ENCODE measurements at places on chromosomes 13 and 19. TPM values are rescaled to one million over a fixed set of nuclear protein-coding genes. Genes with fewer than 3 reads are reported as not detected.
A peak's percentile ranks its signal among the peaks of the same experiment; 100 is the strongest.

The SIGLEC10 gene
- total RNA-seq: 1.4 TPM

The GARIN5A gene
- not detected for total RNA-seq

The ZNF546 gene
- 5.0 TPM for total RNA-seq

The ZIK1 gene
- total RNA-seq: 10.6 TPM

The OR7C1 gene
- total RNA-seq: not detected

The CDC34 gene
- total RNA-seq: 58.9 TPM

The GPR12 gene
- not detected for total RNA-seq

GRCh38 chr19:50968716-50969412, 527 bp downstream of the KLK6 start:
- DNase-seq: no peak
- no peaks in the 10 kb centered on the region for H3K4me1 ChIP-seq
- H3K27me3 ChIP-seq: peaks cover 2% of the 10 kb centered on the region

DNA sequence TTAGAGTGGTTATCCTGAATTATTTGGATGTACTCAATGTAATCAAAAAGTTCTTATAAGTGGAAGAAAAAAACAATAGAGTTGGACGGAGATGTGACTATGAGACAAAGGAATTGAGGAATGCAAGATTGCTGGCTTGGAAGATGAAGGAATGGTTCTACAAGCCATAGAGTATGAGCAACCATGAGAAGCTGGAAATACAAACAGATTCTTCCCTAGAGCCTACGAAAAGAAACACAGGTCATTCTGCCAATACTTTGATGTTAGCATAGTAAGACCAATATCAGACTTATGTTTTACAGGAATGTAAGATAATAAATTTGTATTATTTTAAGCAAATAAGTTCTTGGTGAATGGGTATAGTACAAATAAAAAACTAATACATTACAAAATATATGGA, 249.2 kb downstream of the DIAPH3 start:
- H3K36me3 ChIP-seq: peaks cover 14% of the 10 kb centered on the region
- no peak for DNase-seq
- H3K4me1 ChIP-seq: no peaks in the 10 kb centered on the region
- H3K4me3 ChIP-seq: no peak overlapping the region

DNA sequence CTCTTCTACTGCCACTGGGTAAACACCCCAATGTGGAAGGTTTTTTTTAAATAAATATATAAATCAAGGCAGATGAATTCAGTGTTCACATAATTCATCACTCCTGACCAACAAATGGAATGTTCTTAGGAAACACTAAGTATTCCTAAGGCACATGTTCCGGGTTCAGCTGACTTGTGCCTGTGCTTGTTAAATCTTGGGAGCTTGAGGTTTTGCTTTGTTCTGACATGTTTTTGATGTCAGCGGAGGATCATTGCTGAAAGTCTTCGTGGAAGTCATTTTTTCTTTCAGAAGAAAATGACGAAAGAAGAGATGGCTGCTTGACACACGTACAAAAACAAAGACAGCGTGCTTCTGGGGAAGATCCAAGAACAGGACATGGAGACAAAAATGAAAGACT, 185.8 kb downstream of the MZT1 start:
- DNase-seq: no peak
- no peak overlapping the region for H3K4me3 ChIP-seq
- no peaks in the 10 kb centered on the region for H3K27me3 ChIP-seq
- no peaks in the 10 kb centered on the region for H3K4me1 ChIP-seq

DNA sequence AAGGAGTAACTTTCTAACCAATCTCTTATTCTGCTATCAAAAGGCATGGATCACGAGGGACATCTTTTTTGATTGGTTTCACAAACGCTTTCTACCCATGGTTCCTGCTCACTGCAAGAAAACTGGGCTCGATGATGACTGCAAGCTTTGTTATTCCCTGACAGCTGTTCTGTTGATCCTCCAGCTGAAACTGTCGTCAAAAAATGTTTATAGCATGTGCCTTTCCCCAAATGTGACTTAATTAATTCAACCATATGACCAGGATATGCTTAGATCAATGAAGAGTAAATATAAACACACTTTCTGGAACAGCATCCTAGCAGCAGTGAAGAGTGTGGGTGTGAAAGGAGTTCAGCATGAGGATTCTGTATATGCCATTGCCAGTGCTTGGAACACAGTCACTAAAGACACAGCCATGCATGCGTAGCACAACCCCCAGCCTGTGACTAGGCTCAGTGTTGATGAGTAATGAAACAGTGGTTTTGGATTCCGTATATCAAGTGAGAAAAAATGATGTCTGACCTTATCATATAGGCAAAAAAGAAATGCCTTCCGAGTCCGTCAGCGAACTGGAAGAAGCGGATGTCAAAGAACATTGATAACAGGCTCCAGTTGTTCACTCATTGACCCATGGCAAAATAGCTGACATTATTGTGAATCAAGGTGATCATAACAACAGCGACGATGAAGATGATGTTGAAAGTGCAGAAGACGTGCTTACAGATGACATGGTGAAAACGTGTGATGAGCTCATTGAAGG, 347.4 kb downstream of the FGF9 start:
- no peak overlapping the region for H3K27ac ChIP-seq
- no peak overlapping the region for H3K4me3 ChIP-seq
- H3K36me3 ChIP-seq: no peaks in the 10 kb centered on the region
- peaks cover 12% of the 10 kb centered on the region for H3K4me1 ChIP-seq

GRCh38 chr13:112617754-112618375, 29.9 kb upstream of the TUBGCP3 start:
- no peak for DNase-seq
- H3K27me3 ChIP-seq: peaks cover 26% of the 10 kb centered on the region
- no peaks in the 10 kb centered on the region for H3K36me3 ChIP-seq

DNA sequence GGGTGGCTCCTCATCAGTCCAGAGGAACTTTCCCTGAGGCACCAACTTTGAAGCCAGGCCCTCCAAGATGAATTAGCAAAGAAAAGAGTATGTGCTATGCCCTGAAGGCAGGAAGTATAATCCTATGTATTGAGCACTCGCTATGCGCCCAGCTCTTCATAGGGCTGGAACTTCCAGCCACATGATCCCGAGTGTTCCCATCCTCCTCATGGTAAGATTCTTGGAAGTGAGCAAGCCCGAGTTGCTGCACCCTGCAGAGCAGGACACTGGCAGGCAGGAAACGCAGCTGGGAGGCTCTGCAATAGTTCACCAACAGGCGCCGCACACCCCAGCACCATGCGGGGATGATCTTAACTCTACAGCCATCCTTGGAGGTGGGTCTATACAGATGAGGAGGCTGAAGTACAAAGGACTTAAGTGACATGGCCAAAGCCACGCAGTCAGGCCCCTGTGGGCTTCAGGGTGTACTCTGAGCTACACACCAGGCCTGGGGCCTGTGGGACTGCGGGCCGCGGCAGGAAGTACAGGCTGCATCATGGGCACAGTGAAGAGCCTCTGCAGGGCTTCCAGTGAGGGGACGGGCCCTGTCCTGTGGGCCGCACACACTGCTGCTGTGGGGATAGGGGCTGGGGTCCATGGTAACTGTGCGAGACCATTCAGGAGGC, 25.1 kb downstream of the C19orf47 start:
- H3K27ac ChIP-seq: peak overlapping the region; percentile 15
- H3K4me3 ChIP-seq: no peak overlapping the region
- H3K4me1 ChIP-seq: no peaks in the 10 kb centered on the region
- peaks cover 31% of the 10 kb centered on the region for H3K36me3 ChIP-seq

- no peaks in the 10 kb centered on the region for H3K27me3 ChIP-seq
- H3K36me3 ChIP-seq: peaks cover 14% of the 10 kb centered on the region
- no peak overlapping the region for H3K4me3 ChIP-seq
- no peak overlapping the region for H3K27ac ChIP-seq
Observed at GRCh38 chr19:6269101-6269886, 10.5 kb downstream of the MLLT1 start.

GRCh38 chr13:111542530-111543341, 222.3 kb downstream of the TEX29 start:
- H3K4me3 ChIP-seq: no peak overlapping the region
- no peaks in the 10 kb centered on the region for H3K36me3 ChIP-seq
- no peak overlapping the region for H3K27ac ChIP-seq
- H3K4me1 ChIP-seq: no peaks in the 10 kb centered on the region
- H3K27me3 ChIP-seq: no peaks in the 10 kb centered on the region

GRCh38 chr13:65368832-65369231, 1861.3 kb downstream of the PCDH9 start:
- no peak overlapping the region for H3K27ac ChIP-seq
- H3K4me3 ChIP-seq: no peak overlapping the region
- no peaks in the 10 kb centered on the region for H3K4me1 ChIP-seq
- H3K27me3 ChIP-seq: no peaks in the 10 kb centered on the region

DNA sequence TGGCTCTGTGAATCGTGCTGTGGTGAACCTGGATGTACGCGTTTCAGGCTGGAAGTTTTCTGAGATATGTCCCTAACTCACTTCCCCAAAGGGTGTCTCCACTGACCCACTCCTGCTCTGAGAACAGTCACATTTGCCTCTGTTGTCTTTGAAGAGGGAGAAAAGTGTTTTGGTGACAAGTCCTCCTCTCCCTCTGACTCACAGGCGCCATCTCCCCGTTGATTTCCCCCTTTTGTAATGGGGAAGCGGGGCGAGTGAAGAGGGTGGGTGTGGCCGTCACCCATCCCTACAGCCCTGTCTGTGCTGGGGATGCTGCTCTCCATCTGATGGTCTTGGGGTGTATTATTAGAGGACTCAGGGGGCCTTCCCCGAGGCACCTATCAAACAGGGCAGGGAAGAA, 9.6 kb downstream of the APC2 start:
- peaks cover 9% of the 10 kb centered on the region for H3K4me1 ChIP-seq
- H3K27me3 ChIP-seq: peaks cover 27% of the 10 kb centered on the region
- no peaks in the 10 kb centered on the region for H3K36me3 ChIP-seq
- no peak overlapping the region for H3K27ac ChIP-seq

- H3K4me1 ChIP-seq: peaks cover 80% of the 10 kb centered on the region
- H3K27ac ChIP-seq: peak overlapping the region; percentile 96
- peak overlapping the region; percentile 80 for H3K4me3 ChIP-seq
- H3K27me3 ChIP-seq: peaks cover 6% of the 10 kb centered on the region
- H3K36me3 ChIP-seq: peaks cover 18% of the 10 kb centered on the region
Observed at GRCh38 chr19:10430505-10431253, 10.3 kb downstream of the PDE4A start.

DNA sequence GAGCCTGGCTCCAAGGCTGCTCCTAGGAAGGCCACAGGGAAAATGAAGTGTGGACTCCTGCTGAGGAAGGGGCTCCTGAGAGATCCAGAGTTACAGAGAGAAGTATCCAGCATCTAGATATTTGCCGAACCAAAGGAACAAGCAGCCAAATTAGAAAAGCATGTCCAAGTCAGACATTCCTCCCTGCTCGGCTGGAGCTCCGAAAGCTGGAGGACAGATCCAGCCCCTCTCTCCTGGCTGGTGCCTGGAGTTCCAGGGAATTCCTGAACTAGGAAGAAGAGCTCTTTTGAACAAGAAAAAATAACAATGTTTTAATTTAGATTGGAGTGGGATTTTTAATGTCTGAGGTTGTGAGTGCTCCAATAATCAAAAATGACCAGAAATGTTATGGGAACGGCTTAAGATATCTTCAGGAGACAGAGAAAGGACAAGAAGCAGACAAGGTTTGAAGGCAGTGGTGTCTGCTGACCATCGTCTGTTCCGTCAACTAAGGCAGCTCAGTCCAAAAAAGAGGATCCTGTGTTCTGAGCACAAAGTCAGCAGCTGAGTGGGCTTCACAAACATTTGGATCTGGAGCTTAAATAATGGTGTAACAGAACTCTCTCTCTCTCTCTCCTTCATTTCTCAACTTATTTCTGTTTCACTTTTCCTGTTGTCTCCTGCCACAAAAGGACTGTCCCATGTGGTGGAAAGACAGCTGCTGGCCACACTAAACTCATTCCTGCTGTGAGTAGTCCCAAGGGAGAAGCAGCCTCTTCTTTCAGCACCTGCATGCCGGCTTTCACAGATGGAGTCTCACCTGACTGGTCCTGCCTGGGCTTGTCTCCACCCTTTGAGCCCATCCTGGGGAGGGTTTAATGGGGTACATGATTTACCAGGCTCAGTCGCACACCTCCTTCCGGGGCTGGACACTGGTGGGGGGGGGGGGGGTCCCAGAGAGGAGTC, 31.5 kb upstream of the IRS2 start:
- H3K27me3 ChIP-seq: no peaks in the 10 kb centered on the region
- DNase-seq: no peak
- no peak overlapping the region for H3K4me3 ChIP-seq
- no peak overlapping the region for H3K27ac ChIP-seq

GRCh38 chr19:35294328-35294727, 2.4 kb downstream of the MAG start:
- no peaks in the 10 kb centered on the region for H3K36me3 ChIP-seq
- H3K4me3 ChIP-seq: no peak overlapping the region
- DNase-seq: no peak

GRCh38 chr19:57438925-57439324, 3.8 kb downstream of the ZNF749 start:
- no peaks in the 10 kb centered on the region for H3K27me3 ChIP-seq
- peaks cover 67% of the 10 kb centered on the region for H3K36me3 ChIP-seq
- DNase-seq: no peak
- H3K4me3 ChIP-seq: no peak overlapping the region
- no peak overlapping the region for H3K27ac ChIP-seq

DNA sequence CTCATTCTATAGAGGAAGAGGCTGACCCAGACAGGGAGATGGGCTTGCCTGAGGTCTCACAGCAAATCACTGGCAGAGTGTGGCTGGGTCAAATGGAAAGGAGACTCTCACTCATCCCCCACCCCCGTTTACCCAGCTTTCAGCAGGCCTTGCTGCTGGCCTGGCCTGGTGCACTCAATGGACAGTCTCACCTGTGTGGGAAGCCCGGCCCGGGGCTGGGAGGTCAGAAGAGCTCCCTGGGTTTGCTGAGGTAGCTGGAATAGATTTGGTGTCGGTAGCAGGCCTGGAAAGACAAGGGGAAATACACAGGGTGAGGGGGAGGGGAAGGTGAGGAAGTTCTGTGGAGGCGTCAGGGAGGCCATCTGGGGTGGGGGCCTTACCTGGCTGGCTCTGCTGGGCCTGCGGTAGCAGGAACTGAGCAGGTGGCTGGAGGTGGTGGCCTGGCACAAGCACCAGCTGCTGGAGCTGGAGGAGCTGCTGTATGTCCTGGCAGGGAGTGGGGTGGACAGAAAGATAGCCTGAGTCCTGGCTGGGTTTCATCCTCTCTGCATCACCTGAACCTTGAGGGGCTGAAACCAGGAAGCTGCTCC, 23.5 kb downstream of the ZNF574 start:
- no peaks in the 10 kb centered on the region for H3K27me3 ChIP-seq
- no peak for DNase-seq
- H3K4me3 ChIP-seq: no peak overlapping the region
- H3K36me3 ChIP-seq: peaks cover 3% of the 10 kb centered on the region

DNA sequence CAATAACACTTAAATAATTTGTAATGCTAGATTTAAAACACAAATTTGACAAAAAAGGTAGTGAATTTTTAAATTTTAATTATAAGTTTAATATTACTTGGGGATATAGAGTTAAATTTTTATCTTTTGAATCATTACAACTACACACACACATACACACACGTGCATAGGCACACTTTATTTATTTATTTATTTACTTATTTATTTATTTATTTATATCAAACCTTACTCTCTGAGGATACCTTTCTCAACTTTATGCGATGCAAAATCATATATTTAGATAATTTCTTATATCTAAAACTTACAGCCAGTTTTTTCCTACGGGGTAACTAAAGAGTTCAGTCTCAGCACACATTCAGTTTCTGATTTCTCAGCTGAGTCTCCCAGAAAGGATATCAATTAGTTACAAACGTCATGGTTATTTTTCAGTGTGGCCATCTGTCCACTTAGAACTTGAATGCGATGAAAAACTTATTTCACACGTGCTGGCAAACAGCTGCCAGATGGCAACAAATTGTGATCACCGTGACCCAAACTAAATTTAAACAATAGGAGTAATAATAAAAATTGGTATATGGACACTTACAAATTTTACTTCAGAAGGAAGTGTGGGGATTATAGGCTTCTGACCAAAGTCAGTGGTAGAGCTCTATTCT, 683.1 kb upstream of the PRR20A start:
- no peak overlapping the region for H3K27ac ChIP-seq
- no peaks in the 10 kb centered on the region for H3K27me3 ChIP-seq
- no peaks in the 10 kb centered on the region for H3K36me3 ChIP-seq
